ENCODE measurements at places on chromosomes 3 and 15.
A peak's percentile ranks its signal among the peaks of the same experiment; 100 is the strongest.

DNA sequence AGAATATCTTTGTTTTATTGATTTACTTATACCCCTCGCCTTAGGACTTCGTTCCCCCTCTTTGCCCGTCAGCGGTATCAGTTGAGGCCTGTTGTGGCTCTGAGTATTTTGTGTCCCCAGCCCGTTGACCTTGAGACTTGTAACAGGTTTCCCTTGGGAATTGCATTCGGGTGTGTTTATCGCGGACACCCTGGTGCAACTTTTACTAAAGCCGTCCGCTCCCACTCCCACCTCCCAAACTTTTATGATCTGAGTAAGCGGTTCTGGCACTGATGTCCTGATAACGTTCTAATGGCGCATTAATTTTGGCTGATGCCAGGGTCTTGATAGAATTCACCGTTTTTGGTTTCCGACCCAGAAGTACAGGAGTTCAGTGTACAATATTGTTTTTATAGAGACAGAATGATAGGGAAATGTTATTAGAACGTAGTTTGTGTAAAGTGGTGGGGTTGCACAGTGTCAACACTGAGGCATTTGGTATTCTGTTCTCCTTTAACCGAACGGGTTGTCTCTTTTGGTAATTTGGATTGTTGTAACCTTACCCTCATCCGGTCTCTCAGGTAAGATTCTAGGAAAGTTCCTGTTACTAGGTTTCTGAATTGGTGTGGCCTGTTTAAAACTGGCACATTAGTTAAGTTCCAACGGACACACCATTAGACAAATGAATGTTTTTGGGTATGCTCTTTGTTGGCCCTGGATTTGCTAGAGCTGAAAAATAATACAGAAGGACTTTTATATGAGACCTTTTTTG, 47.8 kb downstream of the OIP5 start:
- peak; percentile 7 for DNase-seq

GRCh38 chr3:108345492-108346205, 49.3 kb downstream of the HHLA2 start:
- DNase-seq: no peak

DNA sequence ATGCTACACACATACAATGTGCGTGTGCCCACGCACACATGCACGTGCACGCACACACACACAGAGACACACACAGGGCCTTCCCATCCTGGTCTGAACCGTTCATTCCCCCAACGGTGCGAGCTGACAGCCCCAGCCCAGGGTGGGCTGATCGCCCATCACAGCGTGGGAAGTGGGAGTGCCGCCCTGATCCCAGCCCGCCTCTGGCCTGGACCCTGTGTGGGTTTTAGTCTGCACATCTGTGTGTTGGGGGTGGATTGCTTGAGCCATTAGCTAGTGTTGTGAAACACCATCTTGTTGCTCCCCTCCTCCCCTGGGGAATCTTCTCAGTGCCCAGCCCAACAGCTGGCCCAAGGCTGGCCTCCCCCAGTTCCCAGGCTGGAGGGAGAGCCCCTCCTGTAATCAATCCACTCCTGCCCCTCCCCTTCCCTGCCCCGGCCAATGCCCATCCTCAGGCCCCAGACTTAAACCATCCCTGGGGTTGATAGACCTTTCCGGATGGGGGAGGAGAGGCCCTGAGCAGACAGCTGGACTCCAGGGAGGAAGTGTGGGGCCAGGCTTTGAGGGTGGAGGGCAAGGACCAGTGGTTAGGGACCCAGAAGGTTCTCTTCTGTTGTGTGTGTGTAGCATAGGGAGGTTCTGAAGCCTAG, 8.3 kb downstream of the SEMA3G start:
- DNase-seq: no peak

DNA sequence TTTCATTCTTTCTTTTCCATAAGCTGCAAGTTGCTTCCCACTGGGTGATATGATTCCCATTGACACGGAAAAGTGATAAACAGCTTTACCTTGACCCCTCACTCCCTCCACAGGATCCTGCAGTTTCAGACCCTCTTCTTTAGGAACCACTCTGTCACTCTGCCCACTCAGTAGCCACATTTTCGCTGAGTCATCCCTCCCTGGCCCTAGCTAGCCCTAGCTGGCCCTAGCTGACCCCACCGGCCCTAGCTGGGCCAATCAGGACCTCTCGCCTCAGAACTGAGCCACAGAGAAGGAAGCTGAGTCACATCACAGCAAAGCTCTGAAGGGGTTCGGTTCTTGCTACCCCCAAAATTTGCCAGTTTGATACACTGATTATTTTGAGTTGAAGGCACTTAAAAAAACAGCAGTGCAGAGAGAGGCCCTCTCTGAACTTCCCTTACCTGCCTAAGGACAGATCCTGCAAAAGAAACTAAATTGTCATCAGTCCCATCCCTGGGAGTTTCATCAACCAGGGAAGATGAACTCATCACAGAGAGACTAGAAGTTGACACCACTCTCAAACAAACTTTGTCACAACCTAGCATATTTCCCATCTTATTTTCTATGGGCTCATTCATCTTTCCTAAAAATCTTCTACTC, 233.5 kb upstream of the PROK2 start:
- DNase-seq: no peak

GRCh38 chr3:169435193-169435592, 228.3 kb downstream of the MECOM start:
- DNase-seq: no peak

All from HEK293T (cell line).